ENCODE measurements at places on chromosomes 6 and 20. TPM values are rescaled to one million over a fixed set of nuclear protein-coding genes. Genes with fewer than 3 reads are reported as not detected.

Gene MYH7B
- 0.08 TPM for total RNA-seq

DNA sequence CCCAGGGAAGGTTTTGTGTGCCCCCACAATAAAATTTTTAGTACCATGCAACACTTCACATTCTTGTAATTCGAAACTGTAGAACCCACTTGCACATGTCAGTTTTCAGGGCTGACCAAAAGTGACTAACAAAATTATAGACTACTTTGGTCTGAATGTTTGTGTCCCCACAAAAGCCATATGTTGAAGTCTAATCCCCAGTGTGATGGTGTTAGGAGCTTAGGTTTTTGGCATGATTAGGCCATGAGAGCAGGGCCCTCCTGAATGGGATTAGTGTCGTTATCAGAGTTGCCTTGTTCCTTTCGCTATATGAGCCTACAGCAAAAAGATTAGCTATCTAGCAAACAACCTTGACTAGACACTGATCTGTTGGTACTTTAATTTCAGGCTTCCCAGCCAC, 49.0 kb upstream of the TENT5A start:
- no peak for DNase-seq

- DNase-seq, result no peak
Observed at GRCh38 chr6:133809406-133809805, 79.5 kb upstream of the TCF21 start.

GRCh38 chr6:68572525-68572924, 62.6 kb upstream of the ADGRB3 start:
- DNase-seq, result peak; percentile 75

DNA sequence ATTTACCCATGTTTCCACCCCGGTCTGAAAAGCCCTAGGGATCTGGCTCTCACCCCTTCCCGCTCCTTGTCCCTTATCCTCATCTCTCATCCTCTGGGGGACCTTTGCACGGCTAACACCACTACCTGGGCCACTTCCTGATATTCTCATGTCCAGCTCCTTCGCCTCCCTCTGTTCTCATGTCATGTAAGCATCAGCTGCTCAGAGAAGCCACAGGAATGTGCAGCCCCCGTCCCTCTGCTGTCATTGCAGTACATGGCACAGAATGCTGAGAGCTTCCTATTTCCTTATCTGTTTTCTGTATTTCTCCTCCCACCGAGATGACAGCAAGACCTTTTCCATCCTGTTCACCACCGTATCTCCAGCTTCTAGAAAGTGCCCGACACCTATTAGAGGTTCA, 102.4 kb downstream of the MTHFD1L start:
- no peak for DNase-seq

DNA sequence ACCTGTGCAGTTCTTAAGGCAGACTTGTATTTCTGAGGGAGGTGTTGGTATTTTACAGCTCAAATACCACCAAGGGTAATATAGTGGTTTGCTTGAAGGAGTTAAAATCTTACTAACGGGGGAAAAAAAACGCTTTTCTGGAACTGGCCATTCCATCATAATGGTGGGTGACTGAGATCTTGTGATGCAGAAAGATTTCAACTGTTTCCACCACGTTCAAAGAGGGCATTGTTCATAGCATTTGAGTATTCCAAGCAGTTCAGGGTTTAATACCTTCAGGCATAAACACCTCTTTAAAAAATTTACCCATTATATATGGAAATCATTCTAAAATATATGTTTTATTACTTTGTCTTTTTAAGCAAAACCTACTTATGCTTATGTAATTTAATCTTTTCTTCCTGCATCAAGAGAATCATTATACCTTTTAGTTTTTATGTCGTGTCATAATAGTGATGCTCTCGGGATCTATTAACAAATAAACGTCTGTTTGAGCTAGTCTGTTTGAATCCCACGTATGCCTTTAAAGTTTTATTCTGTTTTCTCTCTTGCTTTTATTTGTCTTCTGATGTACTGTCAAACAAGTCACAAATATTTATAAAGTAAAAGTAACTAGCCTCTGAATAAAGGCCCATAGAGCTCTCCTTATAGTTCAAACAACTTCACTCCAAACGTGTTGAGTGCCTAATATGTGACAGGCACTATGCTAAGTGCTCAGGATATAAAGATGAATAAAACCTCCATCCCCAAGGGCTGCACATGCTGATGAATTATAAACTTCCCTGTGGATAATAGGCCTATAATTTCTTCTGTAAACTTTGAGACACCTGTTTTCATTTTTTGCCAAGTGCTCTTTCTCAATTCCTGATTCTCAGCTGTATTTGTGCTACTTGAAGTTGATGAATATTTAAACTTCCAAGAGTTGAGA, 298.8 kb upstream of the FERMT1 start:
- peak; percentile 78 for DNase-seq

GRCh38 chr20:5504061-5504739, 187.4 kb upstream of the PROKR2 start:
- no peak for DNase-seq

- no peak for DNase-seq
Observed at GRCh38 chr6:89067796-89068195, 12.8 kb upstream of the PNRC1 start.

DNA sequence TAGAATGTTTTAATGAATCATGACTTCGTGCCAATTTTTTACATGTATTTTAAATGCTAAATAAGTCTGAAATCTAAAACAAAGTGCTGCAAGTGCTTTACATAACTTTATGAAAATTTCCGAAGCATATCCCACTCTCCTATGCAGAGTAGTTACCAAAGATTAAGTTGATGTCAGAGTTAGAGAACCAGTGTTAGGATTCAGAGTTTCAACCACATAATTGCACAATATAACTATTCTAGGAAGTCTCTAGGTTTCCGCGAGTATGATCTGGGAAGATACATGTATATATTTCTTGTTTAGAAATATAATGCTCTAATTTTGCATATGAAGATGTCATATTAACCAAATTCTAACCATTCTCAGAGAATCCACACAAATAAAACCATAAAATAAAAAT, 74.8 kb downstream of the ASCC3 start:
- no peak for DNase-seq

GRCh38 chr6:121435444-121436069, at the start of gene GJA1:
Gene GJA1 (plus strand): TSS chr6:121435646. CDS start chr6:121446848, 11,202 bp downstream.
- no peak for DNase-seq

GRCh38 chr20:15141861-15142260, 804.4 kb upstream of the FLRT3 start:
- no peak for DNase-seq

DNA sequence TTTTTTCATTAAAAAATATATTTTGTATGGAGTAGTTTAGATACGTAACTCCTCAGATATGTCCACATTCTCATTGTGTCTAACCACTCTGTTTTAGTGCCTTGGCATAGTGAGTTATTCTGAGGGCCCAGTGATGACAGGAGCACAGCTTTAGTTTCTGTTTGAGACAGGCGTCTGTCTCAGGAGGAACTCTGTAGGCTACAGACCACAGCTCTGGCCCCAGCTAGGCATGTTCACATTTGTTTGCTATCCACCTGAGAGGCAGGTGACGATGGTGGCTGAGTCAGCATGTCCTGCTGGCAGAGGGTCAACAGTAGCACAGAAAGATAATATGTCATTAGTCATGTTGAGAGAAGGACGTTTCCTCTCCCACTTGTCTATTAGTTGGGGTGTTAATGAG, 16.3 kb downstream of the LRRC1 start:
- no peak for DNase-seq

Data from SK-MEL-5 (cell line).